ENCODE measurements at places on chromosomes 6 and 20. TPM values are rescaled to one million over a fixed set of nuclear protein-coding genes. Genes with fewer than 3 reads are reported as not detected.

DNA sequence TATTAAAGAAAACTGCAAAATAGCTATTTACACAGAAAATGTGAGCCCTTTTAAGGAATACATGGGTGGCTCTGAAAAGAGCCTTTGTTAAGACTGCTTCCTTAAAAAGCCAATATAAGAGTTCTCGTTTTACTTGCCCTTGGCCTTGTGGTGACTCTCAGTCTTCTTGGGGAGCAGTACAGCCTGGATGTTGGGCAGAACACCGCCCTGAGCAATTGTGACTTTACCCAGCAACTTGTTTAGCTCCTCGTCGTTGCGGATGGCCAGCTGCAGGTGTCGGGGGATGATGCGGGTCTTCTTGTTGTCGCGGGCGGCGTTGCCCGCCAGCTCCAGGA is 111.5 kb downstream of the HFE start:
- no peak for DNase-seq

GRCh38 chr6:110880651-110881050 is 6.1 kb downstream of the AMD1 start:
- no peak for DNase-seq

DNA sequence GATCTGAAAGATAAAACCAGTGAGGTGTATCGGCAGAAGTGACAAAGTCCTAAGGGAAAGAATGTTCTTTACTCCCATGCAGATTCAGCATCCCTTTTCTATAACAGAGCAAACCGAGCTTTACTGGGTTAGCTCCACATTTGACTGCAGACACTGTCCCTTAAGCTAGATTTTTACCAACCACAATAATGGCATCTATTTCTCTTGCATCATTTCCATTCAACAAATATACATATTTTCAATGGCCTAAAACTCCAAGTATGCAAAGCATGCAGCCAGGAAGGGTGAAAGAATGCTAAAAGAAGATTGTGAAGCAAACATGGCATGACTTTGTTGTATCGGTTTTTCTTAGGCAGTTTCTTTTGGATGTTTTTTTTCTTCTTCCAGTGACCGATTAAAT is 255.4 kb downstream of the OGFRL1 start:
- no peak for DNase-seq

DNA sequence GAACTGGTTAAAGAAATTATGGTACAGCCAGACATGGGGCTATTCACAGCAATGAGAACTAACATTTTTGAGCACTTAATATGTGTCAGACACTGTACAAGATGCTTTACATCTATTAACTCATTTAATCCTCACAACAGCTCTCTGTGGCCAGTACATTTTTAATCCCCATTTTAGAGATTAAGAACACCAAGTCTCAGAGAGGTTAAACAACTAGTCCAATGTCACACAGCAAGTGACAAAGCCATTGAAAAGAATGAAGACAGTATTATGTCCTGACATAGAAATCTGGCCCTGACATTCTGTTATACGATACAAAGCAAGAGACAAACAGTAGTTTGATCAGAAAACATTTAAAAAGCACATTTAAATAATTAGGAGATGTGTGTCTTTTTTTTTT is 3.8 kb upstream of the CSNK2A1 start:
- no peak for DNase-seq

- no peak for DNase-seq
Observed at GRCh38 chr6:150354754-150355571, 13.8 kb upstream of the IYD start.

DNA sequence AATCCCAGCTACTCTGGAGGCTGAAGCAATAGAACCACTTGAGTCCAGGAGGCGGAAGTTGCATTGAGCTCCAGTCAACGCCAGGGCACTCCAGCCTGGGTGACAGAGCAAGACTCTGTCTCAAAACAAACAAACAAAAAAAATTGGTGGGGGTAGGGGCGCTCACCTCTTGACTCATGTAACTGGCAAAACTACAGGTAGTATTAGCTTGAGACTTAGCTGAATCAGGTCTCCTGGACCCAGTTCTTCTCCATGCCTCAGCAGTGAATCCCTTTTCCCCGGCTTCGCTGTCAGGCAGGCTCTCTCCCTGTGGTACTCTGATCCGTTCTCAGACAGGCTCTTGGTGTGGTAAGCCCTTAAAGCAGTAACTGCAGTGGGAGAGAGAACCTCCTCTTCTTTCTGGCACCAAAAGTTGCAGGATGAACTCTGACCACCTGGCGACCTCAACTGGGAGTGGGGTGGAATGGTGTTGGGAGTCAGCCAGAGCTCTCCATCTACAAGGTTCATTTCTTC is 12.9 kb downstream of the SLC9A8 start:
- DNase-seq = no peak

DNA sequence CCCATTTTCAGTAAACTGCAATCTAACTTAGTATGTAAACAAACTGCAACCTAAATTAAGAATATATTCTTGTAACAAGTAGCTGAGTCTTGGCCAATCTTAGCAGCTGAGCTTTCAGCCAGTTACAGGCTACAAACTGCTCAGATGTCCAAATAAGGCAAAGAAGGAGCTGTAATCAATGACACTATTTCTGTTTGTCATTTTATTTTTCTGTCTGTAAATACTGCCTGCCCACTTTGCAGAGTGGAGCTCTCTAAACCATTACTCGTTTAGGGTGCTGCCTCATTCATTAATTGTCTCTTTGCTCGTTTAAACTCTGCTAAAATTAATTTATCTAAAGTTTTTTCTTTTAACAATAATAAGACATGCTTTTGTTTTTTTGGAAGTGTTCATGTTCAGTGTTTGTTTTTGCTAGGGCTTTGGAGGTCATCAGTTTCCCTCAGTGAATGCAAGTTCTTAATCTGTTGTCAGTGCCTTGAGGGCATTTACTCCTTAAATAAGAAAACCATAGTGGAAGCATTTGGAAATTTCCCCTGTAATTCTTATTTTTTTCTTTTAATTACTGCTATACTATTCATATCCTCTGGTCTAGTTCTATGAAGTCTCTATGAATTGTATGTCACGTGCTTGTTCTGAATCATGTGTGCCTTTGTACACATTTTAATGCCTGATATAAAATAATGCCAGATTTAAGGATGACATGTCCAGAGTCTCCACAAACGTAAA is 3.6 kb upstream of the PRL start:
- DNase-seq = no peak

- DNase-seq = no peak
Observed at GRCh38 chr20:7490288-7490687, 450.0 kb downstream of the HAO1 start.

- no peak for DNase-seq
Observed at GRCh38 chr6:90144928-90145555, 151.6 kb downstream of the BACH2 start.

GRCh38 chr20:60272790-60273189 is 314.6 kb downstream of the CDH26 start:
- DNase-seq = no peak

The DHX35 gene
- 13.3 TPM for total RNA-seq

The SPATS1 gene
- total RNA-seq = not detected

The TRDN gene
- total RNA-seq = not detected

Data from omental fat pad (tissue), 4 donors.